ENCODE measurements at places on chromosomes 12 and 14.
A peak's percentile ranks its signal among the peaks of the same experiment; 100 is the strongest.

- DNase-seq, result no peak
These were observed 42.5 kb downstream of the PRIMA1 start for GRCh38 chr14:93745603-93746273.

DNA sequence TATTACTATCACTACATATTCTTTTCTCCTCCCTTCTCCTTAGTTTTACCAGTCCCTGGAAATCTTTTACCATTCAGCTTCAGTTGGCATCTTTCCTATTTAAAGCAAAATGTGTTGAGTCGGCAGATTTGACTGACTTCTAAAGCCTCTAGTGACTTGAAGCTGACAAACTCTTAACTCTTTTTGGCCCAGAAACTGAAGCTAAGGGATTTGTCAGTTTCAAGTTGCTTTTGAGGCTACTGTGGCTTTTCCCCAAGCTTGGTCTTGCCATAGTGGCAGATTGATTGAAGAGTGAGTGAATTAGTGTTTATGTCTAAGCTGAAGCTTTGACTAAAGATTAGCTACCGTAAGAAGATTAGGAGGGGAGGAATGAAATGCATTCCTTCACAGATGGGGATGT lies 104.0 kb downstream of the ETNK1 start:
- DNase-seq, result no peak

- no peak for DNase-seq
These were observed 108.9 kb downstream of the DACT1 start for GRCh38 chr14:58746701-58747100.

DNA sequence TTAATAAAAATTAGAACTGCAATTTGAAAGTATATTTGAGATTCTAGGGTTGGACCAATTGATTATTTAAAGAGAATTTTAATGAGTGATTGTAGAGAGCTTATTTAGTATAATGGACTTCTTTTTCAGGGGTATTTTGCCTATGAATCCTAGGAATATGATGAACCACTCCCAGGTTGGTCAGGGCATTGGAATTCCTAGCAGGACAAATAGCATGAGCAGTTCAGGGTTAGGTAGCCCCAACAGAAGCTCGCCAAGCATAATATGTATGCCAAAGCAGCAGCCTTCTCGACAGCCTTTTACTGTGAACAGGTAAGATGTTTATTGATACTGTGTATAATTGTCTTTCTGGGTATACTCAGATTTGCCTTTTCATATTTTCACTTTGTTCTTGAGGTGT lies 35.9 kb upstream of the KCNMB4 start:
- no peak for DNase-seq

DNA sequence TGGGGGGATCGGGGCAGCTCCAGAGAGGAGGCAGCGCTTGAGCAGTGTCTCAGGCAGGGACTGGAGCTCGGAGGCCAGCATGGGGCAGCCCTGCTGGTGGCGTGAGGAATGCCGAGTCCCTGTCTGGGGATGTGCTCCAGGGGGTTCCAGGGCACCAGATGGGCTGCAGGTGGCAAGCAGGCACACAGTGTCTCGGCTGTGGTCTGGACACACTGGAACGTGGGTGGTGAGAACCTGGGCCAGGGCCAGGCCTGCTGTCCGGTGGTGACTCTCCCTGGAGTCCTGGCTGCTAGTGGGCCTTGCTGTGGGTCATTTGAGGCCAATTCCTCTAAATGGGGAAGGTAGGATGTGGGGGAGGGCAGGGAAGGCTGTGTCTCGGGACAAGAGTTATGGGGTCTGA lies 199.4 kb upstream of the RTL1 start:
- DNase-seq, result no peak

GRCh38 chr12:104026841-104027599 lies 23.0 kb downstream of the GLT8D2 start:
- no peak for DNase-seq

DNA sequence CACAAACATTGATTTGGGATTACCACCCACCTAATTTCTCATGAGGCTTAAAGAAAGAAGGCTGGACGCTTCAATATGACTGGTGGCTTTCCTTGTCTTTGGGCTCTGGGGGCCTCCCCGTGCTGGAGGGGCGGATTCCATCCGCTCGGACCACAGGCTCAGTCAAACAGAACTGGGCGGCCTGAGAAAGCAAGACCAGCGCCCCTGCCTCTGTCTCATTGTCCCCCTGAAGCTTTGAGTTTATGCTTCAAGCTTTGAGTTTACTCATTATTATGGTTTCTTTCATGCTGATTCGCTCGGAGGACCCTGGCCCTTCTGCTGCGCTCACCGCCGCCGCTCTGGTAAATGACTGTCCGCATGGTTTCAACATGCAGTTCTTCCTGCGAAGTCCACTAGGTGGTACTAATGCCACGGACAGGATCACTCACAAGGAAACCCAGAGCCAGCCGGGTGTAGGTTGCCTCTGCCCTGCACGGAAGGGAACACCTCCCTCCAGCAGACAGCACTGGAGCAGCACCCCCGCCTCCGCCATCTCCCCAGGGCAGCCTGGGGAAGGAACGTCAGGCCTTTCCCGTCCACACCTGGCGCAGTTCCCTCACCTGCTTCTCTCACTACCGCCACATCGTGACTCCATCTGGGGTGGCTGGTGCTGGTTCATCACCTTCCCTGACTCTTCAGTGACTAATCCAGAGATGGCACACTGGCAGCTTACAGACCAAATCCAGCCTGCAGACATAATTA lies 13.2 kb upstream of the TIGAR start:
- peak; percentile 56 for DNase-seq

DNA sequence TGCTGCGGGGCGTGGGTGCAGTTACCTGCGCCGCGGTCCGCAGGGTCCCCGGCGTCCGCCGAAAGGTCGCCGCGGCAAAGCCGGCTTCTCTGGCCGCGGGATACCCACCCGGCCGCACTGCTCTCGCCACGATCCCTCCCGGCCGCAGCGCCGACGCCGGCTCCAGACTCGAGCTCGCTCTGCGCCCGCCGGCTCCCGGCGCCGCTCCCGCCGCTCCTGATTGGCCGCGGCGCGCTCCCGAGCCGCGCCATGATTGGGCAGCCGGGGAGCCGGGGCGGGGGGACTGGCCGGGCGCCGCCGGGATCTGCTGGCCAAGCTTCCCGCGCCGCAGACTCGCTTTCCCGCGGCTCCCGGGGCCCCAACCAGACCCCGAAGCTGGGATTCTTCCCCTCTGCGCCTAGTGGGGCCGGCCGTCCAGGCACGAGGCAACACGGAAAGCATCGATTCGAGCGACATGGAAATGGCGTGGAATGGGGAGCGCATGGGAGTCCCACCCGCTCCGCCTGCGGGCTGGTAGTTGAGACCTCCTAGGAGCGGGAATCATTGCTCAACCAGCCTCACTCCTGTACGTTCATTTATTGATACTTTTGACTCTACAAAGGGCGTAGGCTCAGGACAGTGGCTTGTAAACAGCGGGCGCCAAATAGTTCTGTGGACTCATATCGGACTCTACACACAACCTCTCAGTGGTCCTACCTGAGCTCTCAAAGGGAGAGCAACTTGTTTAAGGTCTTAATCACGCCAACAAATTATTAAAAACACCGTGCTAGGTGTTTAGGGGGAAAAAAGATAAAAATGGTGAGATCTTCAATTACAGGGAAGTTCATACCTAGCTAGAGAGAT lies 36.4 kb upstream of the STON2 start:
- peak; percentile 90 for DNase-seq

DNA sequence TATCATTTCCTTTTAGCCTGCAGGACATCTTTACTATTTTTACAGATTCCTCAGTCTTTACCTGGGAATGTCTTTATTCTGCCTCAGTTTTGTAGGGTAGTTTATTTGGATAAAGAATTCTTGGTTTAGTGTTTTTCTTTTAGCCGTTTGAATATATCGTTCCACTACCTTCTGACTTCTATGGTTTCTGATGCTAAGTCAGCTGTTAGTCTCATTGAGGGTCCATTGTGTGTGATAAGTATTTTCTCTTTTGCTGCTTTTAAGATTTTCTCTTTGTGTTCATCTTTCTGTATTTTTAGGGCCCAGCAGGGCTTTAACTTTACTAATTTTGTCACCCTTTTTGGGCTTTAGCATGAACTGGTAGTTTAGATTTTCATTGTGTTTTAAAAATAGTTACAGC lies 113.5 kb downstream of the MNAT1 start:
- DNase-seq, result no peak

GRCh38 chr12:14261861-14262260 lies 103.6 kb upstream of the ATF7IP start:
- DNase-seq, result no peak

- DNase-seq, result no peak
These were observed 3.6 kb downstream of the TTC5 start for GRCh38 chr14:20302042-20302755.

DNA sequence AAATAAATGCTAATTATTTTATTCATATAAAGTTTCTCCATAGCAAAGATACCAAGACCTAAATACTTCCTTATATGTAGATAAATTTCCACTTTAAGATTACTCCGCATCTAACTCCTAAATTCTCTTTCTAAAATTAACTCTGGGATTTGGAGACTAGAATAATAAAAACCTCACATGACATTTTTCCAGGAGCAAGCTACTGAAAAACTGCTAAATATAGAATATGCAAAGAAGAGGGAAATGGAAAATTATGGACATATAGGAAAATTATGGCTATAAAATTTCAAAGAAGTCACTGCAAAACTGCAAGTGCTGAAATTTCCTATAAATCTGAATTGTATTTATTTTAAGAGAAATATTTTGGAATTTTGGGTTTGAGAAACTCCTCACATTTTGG lies 186.2 kb downstream of the DUSP6 start:
- no peak for DNase-seq

DNA sequence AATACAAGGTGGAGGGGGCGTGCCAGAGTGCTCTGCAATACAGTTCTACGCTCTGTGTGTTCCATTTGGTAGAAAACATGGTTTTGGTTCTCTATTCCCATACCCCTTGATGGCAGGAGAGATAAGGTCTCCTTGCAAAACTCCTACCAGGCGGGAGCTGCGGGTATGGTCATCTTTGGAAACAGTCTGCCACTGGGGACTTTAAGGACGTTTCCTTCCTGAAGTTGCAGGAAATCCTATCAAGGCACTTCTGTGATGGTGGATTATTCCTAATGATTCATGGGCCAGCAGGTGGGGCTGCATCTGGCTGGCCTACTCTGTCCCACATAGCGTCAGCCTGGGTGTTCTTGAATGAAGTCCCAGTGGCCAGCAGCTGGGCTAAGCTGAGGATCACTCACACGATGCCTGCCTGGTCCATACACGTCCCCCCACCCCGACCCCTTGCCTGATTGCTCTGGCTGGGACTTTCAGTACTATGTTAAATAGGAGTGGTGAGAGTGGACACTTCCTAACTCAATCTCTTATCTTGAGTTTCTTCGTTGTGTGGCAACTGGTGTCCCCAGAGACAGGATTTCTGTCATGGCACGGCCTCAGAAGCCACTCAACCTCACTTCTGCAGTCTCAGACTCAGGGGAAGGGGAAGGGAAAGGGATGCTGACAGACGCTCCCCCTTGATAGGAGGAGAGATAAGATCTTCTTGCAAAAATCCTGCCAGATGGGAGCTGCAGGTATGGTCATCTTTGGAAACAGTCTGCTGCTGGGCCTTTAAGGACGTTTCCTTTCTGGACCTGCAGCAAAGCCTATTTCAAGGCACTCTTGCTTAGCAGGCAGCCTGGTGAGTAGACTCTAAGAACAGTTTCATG lies 61.0 kb upstream of the FKBP4 start:
- DNase-seq, result no peak

GRCh38 chr12:104181313-104181712 lies 34.3 kb upstream of the TXNRD1 start:
- DNase-seq, result no peak

- no peak for DNase-seq
These were observed 139.8 kb downstream of the TSPAN9 start for GRCh38 chr12:3216726-3217682.

DNA sequence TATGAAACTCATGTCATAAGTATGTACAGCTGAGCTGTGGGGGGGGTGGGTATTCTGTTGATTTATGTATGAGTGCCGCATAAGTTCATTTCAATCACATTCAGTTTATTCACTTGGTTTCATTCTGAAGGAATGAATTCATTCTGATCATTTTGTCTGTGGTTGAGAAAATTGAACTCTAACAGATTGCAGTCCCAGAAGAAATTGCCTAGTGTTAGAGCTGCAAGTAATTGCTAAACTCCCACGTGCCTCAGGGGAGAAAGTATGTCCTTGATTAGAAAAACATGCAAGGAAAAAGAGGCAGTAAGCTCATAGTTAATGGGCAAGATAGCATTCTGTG lies 442.4 kb upstream of the MGAT4C start:
- DNase-seq, result no peak

- DNase-seq, result peak; percentile 58
These were observed 552 bp upstream of the SCN8A start for GRCh38 chr12:51590347-51591015.

GRCh38 chr14:24665440-24665991 lies 31.5 kb upstream of the GZMB start:
- DNase-seq, result no peak

GRCh38 chr12:110079477-110080400 lies 31.4 kb upstream of the C12orf76 start:
- DNase-seq, result peak; percentile 34

DNA sequence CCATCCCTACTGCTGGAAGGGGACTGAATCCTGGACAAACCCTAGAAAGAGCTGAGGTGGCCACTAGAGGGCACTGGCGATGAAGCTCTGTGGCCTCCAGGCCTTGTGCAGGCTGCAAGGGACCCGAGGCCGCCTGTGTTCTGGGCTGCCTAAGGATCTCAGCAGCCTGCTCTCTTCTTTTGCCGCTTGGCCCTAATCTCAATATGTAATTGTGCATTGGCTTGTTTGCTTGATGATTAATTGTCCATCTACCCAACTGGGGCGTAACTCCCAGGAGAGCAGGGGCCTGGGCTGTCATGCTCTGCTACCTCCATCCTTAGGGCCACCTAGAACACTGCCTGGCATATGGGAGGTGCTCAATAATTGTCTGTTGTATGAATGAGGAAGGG lies 73.8 kb downstream of the SYNE3 start:
- peak; percentile 88 for DNase-seq

DNA sequence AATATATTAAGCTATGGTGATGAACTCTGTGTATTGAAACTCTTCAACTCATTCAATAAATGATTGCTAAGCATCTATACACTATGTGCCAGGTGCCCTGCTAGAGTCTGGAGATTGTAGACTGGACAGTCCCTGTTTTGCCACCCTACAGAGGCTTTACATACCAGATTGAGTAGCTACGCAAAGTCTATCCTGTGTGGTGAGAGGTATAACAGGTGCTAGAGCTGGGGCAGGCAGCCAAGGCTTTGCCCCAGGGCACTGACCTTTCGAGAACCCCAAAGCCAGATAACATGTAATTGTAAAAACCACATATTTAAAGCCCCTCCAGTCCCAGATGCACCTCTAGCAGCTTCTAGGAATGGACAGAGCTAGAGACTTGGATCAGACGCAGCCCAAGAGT lies 52.8 kb downstream of the PPM1H start:
- no peak for DNase-seq

- no peak for DNase-seq
These were observed 44.7 kb downstream of the TCHP start for GRCh38 chr12:109944561-109945359.

DNA sequence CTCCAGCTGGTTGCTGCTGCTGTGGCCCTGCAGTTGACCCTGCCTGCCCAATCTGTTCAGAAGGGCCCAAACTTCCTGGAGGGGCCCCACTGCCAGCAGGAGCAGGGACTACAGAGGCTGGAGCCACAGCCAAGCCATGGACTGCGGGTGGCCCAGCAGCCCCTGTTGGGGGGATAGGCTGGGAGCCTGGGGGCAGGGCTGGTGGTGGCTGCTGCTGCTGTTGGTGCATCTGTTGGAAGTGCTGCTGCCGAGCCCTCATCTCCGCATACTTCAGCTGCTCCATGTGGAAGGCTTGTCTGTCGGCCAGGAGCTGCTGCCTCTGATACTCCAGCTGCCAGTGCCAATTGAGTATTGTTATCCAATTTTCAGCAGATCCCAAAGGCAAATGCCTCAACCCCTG lies 7.2 kb downstream of the MYL6 start:
- no peak for DNase-seq
